Stimulated activated CD4-positive, alpha-beta T cell treated with anti-CD3 and anti-CD28 coated beads, Interleukin-4, amount 100 ng/mL, for 1 hour (primary cell): ENCODE measurements at places on chromosomes 2 and 18.
A peak's percentile ranks its signal among the peaks of the same experiment; 100 is the strongest.

GRCh38 chr2:86022661-86023365, 82.9 kb downstream of the POLR1A start:
- DNase-seq, result no peak

- DNase-seq, result peak; percentile 88
These were observed 46.1 kb upstream of the PLB1 start for GRCh38 chr2:28449488-28450395.

DNA sequence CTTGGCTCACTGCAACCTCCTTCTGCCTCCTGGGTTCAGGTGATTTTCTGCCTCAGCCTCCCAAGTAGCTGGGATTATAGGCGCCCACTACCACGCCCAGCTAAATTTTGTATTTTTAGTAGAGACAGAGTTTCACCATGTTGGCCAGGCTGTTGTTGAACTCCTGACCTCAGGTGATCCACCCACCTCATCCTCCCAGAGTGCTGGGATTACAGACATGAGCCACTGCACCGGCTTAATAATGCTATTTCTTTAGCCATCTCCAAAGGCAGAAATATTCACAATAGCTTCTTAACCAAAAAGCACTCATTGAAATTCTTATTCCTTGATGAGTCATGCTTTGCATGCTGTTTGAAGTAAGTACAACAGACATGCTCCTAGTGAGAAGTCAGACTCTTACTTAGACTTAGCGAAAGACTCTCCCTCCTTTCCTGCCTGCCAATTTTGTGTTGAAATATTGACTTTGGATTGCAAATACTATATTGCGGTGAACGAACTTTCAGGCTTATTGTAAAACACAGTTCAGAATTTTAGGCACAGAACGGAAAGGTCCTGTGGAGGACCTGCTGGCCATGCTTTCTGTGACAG, 4.4 kb downstream of the ACTR3 start:
- DNase-seq, result no peak

- DNase-seq, result no peak
These were observed 55.6 kb downstream of the ANKRD44 start for GRCh38 chr2:197254776-197255530.

DNA sequence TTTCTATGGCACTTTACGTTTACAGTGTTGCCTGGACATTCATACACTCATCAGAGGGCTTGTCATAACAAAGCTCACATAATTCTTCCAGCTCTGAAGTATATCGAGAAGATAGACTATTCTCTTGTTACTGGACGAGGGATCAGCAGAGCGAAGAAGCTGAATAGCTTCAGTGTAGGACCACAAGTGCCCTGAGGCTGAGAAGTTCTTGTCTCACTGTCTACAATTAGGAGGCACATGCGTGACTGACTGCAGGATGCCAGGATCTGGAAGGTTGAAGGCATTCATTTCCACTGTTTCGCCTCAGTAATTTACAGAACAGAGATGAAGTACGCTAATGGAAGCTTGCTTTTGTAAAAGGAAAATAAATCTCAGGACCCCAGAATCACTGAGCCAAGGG, 9.6 kb downstream of the SH3YL1 start:
- DNase-seq, result no peak

DNA sequence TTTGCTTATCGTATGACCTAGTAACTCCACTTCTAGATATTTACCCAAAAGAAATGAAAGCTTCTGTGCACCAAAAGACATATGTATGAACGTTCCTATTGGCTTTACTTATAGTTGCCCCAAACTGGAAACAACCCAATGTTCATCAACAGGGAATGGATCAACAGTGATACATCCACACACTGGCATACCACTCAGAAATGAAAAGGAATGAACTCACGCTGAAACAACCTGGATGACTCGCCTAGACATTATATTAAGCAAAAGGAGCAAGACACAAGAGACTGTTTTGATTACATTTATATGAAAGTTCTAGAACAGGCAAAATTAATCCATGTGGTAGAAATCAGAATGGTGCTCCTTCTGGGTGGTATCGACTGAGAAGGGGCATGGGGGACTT, 18.9 kb downstream of the ADRA2B start:
- no peak for DNase-seq

DNA sequence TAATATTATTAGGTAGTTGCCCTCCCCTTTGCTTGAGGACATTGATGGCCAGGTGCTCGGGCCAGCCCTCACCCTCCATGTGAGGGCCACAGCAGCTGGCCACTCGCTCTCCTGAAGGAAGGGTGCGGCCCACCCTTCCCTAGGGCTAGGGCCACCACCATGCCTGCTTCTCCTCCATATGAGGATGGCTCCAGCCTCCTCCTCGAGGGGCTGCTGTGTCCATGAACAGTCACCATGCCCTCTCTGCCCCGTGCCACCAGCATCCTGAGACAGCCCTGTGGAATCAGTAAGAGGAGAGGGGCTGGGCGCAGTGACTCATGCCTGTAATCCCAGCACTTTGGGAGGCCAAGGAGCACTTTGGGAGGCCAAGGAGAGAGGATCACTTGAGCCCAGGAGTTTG, 2.4 kb downstream of the GPR17 start:
- no peak for DNase-seq

GRCh38 chr2:55923091-55923981, at the start of gene EFEMP1:
Gene EFEMP1 (minus strand): TSS chr2:55923782. CDS start chr2:55922440, 1,342 bp downstream.
- no peak for DNase-seq

GRCh38 chr2:110871637-110872036, 139.3 kb downstream of the ACOXL start:
- no peak for DNase-seq

DNA sequence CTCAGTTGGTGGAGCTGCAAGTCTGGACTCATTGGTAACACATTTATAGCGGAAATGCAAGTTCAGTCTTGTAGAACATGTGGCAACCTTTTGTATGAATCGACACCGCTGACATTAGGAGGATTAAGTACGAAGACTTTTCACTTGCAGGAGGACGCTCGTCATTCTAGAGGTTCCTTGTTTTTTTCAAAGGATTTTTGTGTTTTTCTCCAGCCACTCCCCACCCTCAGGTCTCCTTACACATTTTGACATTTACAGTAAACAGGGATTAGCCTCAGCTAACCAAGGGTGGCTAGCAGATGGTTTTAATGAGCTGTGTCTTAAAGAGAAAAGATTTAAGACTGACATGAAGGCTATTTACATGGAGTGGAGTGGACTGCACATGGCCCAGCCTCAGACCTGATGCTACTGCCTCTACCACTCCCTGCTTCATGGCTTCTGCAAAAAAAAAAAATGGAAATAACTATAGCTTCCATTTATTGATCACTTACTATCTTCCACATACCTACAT, 173.8 kb downstream of the TRIB2 start:
- DNase-seq, result no peak

DNA sequence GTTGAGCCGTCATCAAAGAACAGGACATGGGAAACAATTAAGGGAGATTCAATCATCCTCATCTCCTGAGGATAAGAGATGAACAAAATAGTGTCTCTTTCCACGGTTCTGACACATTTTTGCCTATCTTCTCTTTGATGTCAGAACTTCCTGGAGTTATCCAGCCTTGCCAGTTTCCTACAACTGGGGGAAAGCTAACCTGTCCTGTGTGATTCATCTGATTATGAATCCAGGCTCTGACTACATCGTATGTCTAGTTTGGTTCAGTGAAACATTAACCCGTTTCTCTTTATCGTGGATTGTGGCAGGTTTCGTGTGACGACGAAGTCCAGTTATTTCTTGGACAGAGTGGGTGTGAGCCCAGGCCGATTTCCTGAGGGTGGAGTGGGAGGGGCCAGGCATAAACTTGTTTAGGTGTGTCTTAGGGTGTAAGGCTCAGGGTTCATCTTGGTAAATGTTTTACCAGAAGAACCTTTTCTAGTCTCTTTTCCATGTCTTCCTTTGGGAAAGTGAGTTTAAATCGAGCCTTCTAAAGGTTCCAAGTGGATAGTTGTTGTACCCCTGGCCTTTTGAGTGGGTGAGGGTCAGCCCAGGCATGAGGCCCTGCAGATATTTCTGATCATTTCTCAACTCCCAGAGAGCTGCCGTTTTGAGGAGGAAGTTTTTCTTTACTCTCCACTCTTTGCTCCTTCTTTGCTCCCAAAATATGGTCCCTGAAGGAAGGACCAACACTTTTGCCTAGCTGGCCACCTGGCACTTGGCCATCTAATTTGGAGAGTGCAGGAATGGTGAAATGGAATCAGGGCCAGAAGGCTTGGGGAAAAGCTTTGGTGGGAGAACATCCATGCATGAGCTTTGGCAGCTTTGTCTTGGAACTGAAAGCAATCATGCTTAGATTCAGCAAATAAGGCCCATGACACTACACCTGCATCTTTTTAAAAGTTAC, 50.4 kb upstream of the FZD5 start:
- DNase-seq, result no peak

- no peak for DNase-seq
These were observed 210.2 kb downstream of the L3MBTL4 start for GRCh38 chr18:6204476-6204875.

- DNase-seq, result no peak
These were observed 1.2 kb downstream of the GPD2 start for GRCh38 chr2:156437272-156437930.

DNA sequence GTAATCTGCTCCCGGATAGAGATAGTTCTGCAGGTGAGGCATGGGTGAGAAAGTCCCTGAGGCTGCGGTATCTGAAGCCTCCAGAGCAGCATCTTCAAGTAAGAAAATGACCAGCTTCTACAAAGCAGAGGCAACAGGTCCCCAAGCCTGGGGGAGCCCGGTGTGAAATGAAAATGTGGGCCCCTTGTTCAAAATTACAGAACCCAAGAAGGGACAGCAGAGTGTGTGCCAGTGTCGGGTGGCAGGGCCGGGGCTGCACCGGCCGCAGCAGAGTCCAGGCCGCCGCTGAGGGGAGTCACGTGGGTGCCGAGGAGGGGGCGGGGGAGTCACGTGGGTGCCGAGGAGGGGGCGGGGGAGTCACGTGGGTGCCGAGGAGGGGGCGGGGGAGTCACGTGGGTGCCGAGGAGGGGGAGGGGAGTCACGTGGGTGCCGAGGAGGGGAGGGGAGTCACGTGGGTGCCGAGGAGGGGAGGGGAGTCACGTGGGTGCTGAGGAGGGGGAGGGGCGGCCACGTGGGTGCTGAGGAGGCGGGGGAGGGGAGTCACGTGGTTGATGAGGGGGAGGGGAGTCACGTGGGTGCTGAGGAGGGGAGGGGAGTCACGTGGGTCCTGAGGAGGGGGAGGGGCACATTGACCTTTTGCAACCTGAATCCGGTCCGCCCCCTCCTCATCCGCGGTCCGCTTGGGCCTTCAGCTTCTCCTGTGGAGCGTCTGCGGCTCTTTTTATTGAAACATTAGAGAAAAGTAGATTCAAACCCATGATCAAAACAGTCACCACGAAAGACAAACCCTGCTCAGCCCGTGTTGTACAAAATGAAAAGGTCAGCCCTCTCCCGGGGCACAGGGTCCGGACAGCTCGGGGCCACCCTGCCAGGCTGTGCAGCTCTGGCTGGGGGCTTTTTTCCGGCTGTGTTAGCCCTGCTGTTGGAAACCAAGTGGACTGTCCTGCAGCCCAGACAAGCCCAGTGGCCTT, 10.4 kb downstream of the COLEC11 start:
- no peak for DNase-seq

- no peak for DNase-seq
These were observed 40.6 kb downstream of the ITGB1BP1 start for GRCh38 chr2:9382604-9383235.

DNA sequence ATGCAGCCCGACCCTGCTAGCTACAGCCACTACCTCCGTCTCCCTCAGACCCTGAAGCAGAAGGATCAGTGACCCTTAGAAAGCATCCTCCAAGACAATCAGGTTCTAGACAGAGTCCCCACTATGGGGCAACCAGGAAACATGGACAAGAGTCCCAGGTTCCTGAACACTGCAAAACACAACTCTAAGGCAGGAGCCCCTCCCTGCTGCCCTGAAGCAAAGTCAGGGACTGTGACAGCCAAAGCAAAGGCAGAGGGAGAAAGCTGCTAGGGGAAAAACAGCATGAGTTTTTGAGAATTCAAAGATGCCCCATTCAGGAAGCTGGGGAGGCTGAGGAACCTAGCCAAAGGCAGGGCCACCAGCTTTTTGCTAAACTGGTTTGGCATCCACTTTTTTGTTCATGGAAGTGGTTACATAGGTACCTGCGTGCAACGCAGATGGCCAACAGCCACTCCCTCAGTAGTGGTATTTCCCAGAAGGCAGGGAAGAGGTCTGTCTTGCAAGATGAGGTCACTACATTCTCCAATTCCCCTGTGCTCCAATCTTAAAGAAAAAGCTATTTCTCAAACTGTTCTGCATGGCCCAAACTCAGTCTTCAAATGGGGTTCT, 33.2 kb downstream of the MYO5B start:
- no peak for DNase-seq

DNA sequence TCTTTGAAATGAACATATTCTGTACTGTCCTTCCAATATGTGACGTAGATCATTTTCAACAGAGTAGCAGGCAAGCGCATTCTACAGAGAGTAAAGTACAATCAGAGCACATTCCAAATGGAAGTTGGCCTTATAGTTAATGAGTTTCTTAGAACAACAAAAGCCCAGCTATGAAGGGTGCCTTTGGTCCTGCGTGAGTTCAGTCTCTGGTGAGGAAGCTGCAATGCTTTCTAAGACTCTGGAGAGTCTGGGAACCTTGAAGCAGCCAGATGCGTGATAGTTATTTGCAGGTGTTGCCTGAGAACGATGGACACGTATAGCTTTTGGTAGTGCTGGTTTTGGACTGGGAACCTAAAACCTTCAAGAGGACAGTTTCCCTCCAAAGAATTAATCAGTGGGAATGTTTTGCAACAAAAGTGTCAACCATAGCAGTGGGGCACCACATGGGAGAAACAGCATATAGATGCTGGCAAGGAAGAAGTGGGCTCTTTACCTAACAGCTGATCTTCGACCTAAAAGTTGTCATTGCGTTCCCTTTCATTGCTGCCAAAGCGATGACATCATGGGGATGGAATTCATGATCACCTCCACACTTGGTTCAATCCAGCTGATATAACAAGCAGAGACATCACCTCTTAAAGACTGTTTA, 9.3 kb upstream of the SNORC start:
- no peak for DNase-seq

DNA sequence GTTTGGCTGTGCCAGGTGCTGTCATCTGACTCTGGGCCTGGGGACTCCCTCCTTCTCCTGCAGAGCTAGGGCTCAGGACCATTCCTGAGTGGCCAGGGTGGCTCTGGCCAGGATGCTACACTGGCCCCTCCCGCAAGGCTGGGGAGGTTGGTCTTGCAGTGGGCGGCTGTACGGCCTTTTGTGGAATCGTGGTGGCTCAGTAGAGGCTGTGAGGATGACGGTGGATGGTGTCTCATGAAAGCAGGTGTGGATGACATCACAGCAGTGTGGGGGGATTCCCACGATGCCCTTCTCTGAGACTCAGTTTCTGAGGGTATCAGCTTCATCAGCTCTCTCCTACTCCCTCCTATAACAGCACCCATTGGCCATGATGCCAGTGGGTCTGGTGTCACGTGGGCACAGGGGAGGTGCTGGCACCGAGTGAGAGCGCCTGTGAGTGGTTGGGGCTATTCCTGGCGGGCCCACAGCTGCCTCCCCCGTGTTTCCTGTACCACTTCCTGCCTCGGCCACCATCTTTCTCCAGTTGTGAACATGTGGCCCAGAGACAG, 144.2 kb upstream of the HDAC4 start:
- peak; percentile 55 for DNase-seq

DNA sequence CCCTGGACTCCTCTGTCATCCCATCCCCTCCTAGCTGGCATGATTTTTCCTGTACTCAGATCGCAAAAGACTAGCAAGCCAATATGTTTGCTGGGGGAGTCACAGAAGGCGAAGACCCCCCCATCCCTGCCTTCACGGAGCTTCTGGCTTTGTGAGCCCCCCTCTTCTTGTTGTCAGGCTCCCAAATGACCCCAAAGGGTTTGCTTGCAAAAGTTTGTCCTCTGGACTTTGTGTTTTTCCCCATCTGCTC, 169.9 kb downstream of the SMAD7 start:
- no peak for DNase-seq

- DNase-seq, result no peak
These were observed 220.7 kb downstream of the TPGS2 start for GRCh38 chr18:36608107-36608506.

- no peak for DNase-seq
These were observed 13.0 kb downstream of the SDC1 start for GRCh38 chr2:20211860-20212458.
